ENCODE measurements at places on chromosomes 5 and 9. TPM values are rescaled to one million over a fixed set of nuclear protein-coding genes. Genes with fewer than 3 reads are reported as not detected.

DNA sequence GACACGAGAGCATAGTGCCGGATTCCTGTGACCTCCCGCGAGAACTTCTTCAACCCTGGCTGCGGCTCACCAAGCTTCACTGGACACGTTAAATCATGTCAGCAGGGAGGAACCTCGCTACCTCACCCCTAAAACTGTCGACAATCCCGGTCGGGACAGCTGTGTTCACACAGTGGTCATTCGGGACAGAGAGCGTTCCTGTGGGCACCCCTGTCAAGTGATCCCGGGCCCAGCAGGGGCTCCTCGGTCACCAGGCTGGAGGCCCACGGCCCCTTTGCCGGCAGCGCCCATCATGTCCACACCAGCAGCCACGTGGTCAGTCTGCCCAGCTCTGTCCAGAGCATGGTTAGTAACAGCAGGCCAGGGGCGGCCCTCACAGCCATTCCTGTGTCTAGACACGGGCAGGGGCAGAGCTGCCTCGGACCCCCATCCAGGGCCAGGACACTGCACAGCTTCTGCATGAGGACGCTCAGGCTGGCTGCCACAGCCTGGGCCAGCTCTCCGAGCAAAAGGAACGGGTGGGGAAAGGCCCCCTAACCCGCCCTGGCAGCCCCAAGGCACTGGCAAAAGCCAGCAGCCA lies 3.5 kb downstream of the INPP5E start:
- H3K36me3 ChIP-seq, result peaks cover 33% of the 10 kb centered on the region
- H3K27ac ChIP-seq, result no peak overlapping the region
- no peaks in the 10 kb centered on the region for H3K27me3 ChIP-seq
- DNase-seq, result no peak
- H3K4me3 ChIP-seq, result no peak overlapping the region

DNA sequence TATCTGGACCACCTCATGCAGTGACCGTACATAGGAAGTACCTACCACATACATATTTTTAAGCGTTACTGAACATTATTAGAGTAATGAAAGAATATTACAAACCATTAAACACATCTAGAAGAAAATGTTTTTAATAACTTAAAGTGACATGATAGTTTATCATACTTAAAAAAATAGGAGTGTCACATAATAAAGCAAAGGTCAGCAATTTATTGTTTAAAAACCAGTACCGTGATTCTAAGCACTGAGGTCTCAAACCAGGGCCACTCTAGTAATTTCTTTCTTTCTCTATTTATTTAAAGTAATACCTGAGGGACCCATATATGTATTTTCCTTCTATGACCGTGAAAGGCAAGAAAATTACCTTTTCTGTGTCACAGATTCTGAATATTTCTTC lies 216.0 kb downstream of the MLLT3 start:
- no peak overlapping the region for H3K4me3 ChIP-seq
- no peak overlapping the region for H3K27ac ChIP-seq
- no peaks in the 10 kb centered on the region for H3K36me3 ChIP-seq
- no peak for DNase-seq
- H3K27me3 ChIP-seq, result no peaks in the 10 kb centered on the region
- H3K4me1 ChIP-seq, result no peaks in the 10 kb centered on the region

GRCh38 chr9:38386319-38386895 lies 6.1 kb upstream of the ALDH1B1 start:
- no peak for DNase-seq
- H3K4me1 ChIP-seq, result peaks cover 7% of the 10 kb centered on the region
- no peaks in the 10 kb centered on the region for H3K27me3 ChIP-seq
- no peaks in the 10 kb centered on the region for H3K36me3 ChIP-seq
- H3K27ac ChIP-seq, result no peak overlapping the region
- no peak overlapping the region for H3K4me3 ChIP-seq

GRCh38 chr9:95512709-95513095 lies 4.1 kb downstream of the PTCH1 start:
- H3K27ac ChIP-seq, result no peak overlapping the region
- peak overlapping the region; percentile 84 for H3K4me3 ChIP-seq
- peaks cover 4% of the 10 kb centered on the region for H3K4me1 ChIP-seq
- no peaks in the 10 kb centered on the region for H3K36me3 ChIP-seq
- DNase-seq, result no peak

Gene INSL6
- polyA plus RNA-seq, result not detected

Gene GABRP
- not detected for polyA plus RNA-seq

DNA sequence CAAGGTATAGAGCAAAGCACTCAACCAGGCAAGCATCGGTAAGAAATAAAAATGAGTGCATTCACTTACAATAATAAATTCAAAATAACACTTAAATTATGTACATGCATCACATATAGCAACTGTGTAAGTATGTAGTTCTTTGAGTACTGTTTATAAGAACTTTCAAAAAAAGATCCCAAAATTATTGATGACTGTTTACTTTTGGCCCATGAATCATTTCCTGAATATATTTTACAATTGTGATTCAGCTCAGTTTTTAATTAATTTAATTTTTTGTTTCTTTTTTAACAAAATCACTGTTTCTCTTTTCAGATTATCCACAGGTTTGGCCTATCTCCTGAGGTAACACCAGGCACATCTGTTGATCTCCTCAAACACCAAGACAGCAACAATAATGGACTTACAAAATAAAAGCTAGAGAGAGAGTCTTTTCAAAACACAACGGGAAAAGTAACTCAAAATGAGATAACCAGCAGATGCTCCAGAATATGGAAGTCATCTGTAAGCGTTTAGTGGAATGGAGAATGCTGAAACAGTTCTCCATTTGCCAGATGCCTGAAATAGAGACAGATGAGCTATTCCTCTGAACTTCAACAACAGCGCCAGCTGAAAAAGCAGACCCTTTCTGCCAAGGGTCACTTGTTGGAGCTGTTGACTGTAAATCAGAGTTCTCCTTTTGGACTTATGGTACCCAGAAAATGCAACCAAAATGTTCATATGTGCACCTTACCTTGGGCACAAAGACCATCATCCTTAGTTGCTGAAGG lies 348.6 kb upstream of the RGMB start:
- H3K4me1 ChIP-seq, result peaks cover 12% of the 10 kb centered on the region
- peak; percentile 78 for DNase-seq
- H3K4me3 ChIP-seq, result no peak overlapping the region
- no peaks in the 10 kb centered on the region for H3K36me3 ChIP-seq
- peak overlapping the region; percentile 57 for H3K27ac ChIP-seq
- H3K27me3 ChIP-seq, result no peaks in the 10 kb centered on the region

DNA sequence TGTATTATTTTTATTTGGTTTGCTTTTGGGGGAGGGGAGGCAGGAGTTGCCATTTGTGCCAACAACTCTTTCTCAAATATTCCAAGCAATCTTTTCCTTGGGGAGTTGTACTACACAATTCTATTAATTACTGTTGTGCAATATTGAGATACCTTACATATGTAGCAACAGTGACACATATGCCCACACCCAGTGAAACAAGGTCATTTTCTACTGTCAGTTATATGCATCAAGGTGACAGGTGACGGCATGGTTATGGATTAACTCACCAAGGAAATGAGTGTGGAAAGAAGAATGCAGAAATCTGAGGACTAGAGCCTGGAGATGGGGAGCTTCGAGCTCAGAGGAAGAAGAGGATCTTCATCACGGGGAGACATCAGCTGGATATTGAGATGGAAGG lies 17.9 kb upstream of the MSMP start:
- H3K4me3 ChIP-seq, result no peak overlapping the region
- no peaks in the 10 kb centered on the region for H3K36me3 ChIP-seq
- DNase-seq, result no peak
- peaks cover 28% of the 10 kb centered on the region for H3K27me3 ChIP-seq

Gene SLC6A3
- not detected for polyA plus RNA-seq

GRCh38 chr9:134925011-134925511 lies 7.3 kb upstream of the FCN1 start:
- peaks cover 2% of the 10 kb centered on the region for H3K4me1 ChIP-seq
- no peak overlapping the region for H3K4me3 ChIP-seq
- DNase-seq, result no peak
- no peak overlapping the region for H3K27ac ChIP-seq

Gene PCDHA6
- not detected for polyA plus RNA-seq

Gene RLN2
- polyA plus RNA-seq, result not detected

DNA sequence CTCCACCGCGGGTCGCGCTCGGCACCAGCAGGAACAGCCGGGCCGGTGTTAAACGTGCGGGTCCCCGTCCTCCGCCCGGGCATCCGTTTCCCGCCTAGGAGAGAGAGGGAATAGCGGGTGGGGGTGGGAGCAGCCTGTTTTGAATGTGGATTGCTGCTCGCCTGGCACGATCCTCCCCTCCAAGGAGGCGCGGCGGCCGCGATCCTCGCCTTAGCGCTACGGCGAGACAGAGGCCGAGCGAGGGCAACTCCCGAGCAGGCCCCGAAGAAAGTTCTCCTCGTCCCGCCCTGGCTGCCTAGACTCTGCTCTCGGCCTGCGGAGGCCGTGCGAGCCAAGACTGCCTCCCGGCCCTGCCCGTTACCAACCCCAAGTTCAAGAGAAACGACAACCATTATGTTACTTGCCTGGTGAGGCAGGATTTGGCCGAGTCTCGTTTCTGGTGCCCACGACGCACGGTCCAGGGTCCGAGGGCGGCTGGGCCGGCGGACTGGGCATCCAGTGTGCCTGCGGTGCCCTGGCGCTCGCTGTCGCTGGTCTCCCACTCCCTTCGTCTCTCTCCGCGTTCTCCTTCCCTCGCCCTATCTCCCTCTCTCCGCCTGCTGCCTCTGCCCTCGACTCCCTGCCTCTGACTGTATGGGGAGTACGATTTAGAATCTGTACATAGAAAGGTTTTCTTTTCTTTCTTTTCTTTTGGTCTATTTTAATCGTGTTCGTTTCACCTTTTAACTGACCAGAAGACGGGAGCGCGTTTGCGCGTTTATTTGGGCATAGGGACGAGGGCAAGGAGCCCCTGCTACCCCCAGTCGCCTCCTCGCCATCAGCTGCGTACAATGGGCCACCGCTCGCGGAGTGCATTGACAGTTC lies 724 bp downstream of the NR2F1-AS1 start:
- H3K4me3 ChIP-seq, result peak overlapping the region; percentile 81
- peak overlapping the region; percentile 96 for H3K27ac ChIP-seq
- peak; percentile 48 for DNase-seq
- H3K4me1 ChIP-seq, result peaks cover 6% of the 10 kb centered on the region
- H3K27me3 ChIP-seq, result no peaks in the 10 kb centered on the region

- H3K27ac ChIP-seq, result no peak overlapping the region
- no peak overlapping the region for H3K4me3 ChIP-seq
- no peak for DNase-seq
- H3K4me1 ChIP-seq, result no peaks in the 10 kb centered on the region
Measured at GRCh38 chr5:38113880-38114279, 144.5 kb upstream of the EGFLAM start.

- H3K27me3 ChIP-seq, result no peaks in the 10 kb centered on the region
- no peak for DNase-seq
- H3K4me3 ChIP-seq, result no peak overlapping the region
Measured at GRCh38 chr5:168215646-168216045, 75.8 kb upstream of the WWC1 start.

Gene TAF1L
- not detected for polyA plus RNA-seq

GRCh38 chr9:126617003-126617822 lies 3.5 kb downstream of the LMX1B start:
- H3K36me3 ChIP-seq, result no peaks in the 10 kb centered on the region
- H3K4me1 ChIP-seq, result no peaks in the 10 kb centered on the region
- no peak overlapping the region for H3K4me3 ChIP-seq
- DNase-seq, result no peak
- peaks cover 95% of the 10 kb centered on the region for H3K27me3 ChIP-seq

Gene CNTNAP3B
- polyA plus RNA-seq, result 2.1 TPM

Gene ERGIC1
- polyA plus RNA-seq, result 185 TPM

Gene EXD3
- polyA plus RNA-seq, result 7.4 TPM

- H3K27ac ChIP-seq, result peak overlapping the region; percentile 26
- peaks cover 14% of the 10 kb centered on the region for H3K36me3 ChIP-seq
- peaks cover 6% of the 10 kb centered on the region for H3K4me1 ChIP-seq
- no peak overlapping the region for H3K4me3 ChIP-seq
Measured at GRCh38 chr9:136031741-136032730, 63.1 kb downstream of the NACC2 start.

DNA sequence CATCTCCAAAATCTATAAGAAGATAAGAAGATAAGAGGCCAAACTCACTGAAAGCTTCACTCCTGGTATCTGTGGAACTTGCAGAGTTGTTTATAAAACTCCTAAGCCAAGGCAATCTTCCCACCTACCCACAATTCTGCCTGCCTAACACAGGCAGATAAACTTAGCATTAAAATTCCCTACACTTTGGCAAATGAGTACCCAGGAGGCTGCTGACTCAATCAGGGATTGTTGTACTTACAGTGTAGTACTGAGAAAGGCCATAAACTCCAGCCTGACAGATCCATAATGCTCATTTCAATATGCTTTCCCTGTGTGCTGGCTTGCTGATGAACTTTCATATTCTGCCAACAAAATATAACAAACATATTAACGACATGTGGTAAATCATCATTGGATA lies 725.2 kb downstream of the BRINP1 start:
- no peaks in the 10 kb centered on the region for H3K4me1 ChIP-seq
- H3K36me3 ChIP-seq, result no peaks in the 10 kb centered on the region
- H3K4me3 ChIP-seq, result no peak overlapping the region
- H3K27me3 ChIP-seq, result no peaks in the 10 kb centered on the region
- DNase-seq, result no peak

Data from IMR-90 (cell line).